ENCODE measurements at places on chromosomes 7 and 10. TPM values are rescaled to one million over a fixed set of nuclear protein-coding genes. Genes with fewer than 3 reads are reported as not detected.
A peak's percentile ranks its signal among the peaks of the same experiment; 100 is the strongest.

DNA sequence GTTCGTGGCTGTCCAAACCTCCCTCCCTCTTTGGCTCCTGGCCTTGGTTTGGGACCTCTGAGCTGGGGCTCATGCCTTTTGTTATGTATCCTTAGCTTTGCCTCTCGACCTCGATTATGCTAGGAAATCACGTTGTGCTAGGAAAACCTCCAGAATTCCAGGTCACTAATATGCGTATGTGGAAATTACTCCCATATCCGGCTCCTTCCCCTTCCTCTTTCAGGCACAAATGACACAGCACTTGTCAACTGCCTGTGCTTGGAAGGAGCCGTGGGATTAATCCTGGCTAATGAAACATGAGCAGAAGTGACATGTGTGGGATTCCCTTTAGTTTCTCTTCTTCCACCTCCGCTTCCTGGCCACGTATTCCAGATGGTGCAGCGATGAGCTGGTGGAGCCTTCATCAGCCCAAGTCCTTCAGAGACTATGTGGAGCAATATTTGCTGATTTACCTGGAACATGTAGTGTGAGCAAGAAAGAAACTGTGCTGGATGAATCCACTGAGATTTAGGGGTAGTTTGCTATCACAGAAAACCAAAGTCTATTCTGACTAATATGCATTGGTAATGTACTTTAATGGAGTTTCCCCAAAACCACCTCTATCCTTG is 149.2 kb downstream of the REEP3 start:
- DNase-seq, result no peak

DNA sequence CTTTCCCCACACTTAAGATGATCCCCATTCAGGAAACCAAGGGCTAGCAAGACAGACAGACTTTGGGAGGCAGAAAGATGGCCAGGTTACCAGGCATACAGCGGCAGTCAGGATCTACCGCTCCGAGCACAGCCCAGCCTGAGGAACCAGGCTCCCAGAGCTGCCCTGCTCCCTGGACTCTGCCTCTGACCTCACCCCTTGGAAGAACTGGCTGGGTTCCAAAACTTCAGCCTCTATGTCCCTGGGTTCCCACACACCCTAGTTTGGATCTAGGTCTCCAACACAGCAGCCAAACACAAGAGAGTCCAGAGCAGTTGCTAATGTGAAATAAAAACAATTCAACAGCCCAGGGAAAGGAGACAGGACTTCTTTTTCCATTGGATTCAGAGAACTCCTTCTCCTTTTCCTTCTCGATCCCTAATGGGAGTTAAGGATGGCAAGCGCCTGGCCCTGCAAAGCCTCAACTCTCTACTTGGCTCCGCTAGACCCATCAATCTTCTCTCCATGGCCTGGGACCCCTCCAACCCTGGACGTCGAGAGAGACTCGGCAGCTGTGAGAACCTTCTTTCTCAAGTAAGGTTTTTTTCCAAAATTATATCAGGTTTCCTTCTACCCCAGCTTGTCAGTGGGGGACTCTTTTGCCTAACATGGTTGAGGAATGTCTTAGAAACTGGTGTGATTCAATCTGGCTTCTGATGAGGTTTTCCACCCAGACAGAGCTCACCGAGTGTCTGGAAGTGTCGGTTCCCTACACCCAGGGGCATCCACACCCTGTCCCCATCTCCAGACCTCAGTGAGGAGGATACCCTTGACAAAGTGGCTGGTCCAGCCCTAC is 219.6 kb downstream of the KCNMA1 start:
- DNase-seq, result no peak

DNA sequence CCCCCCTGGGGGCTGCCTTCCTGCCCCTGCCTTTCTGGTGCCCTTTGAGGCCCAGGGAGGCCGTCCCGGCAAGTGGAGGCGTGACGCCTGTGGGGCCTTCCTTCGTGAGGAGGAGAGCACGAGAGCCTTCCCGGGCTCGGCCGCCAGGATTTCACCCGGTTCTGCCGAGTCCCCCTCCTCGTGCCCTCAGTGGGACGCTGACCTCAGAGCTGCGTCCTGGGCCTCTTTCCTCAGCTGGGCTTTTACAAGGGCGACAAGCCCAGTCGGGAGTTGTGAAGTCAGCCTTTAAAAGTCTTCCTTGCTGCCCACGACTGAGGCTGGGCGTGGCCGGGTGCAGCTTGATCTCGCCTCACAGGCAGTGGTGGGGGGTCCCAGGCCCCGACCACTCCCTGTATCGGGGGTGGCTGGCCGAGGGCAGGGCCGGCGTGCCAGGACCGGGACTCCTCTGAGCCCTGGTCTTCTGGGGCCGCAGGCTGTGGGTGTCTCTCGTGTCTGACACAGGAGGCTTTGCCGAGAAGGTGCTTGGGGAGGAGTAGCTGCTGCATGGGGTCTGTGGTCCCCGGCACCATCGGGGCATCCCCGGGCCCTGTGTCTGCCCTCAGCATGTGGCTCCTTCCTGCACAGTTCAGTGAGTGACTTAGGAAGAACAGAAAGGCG is 41.8 kb downstream of the FAM20C start:
- DNase-seq, result no peak

DNA sequence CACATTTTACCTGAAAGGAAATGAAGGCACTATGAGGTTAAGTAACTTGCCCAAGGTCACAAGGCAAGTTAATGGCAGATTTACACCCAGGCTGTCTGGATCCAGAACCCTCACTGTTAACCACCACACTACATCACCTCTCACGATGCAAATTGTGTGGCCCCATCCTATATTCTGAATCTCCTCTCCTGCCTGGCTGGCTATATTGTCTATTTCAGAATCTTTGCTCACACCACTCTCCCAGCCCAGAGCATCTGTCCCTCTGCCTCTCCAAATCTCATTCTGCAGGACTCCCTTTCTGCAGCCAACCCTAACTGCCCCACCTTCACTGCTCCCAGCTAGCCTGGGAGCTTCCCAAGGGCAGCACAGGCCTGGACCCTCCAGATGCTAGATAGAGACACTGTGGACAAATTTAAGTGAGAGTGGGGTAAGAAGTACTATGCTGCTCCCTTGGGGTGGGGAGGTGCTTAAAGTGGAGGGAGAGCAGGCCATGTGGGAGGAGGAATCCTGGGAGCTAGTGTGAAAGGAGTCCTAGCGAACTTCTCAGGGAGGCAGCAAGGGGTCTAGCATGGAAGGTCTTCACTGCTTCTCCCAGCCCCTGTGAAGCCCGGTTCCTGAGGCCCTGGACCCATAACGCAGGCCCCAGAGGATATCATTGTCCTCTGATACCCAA is 786 bp downstream of the CUEDC2 start:
- no peak for DNase-seq

- no peak for DNase-seq
These were observed 6.9 kb upstream of the CREB3L2 start for GRCh38 chr7:138008588-138009349.

DNA sequence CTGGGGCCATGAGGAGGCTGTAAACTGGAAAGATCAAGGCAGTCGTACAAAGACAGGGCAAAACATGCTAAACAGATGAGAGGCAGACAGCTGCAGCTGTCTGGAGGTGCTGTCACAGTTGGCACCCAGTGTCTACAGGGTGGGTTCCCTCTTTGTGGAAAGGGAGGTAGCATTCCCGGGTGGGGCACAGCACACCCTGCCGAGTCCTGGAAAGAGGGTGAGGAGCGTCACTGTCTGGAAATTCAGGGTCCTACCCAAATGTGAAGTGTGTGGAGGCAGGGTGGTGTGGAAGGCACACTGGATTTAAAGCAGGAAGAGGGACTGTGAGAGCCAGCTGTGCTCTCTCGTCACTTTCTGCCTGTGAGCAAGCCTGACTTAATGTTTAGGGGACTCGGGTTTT is 356.2 kb downstream of the SDK1 start:
- DNase-seq, result no peak

- no peak for DNase-seq
These were observed 27.4 kb downstream of the OGDHL start for GRCh38 chr10:49734676-49735075.

- no peak for DNase-seq
These were observed 104.7 kb upstream of the RAB11FIP2 start for GRCh38 chr10:118151461-118151860.

DNA sequence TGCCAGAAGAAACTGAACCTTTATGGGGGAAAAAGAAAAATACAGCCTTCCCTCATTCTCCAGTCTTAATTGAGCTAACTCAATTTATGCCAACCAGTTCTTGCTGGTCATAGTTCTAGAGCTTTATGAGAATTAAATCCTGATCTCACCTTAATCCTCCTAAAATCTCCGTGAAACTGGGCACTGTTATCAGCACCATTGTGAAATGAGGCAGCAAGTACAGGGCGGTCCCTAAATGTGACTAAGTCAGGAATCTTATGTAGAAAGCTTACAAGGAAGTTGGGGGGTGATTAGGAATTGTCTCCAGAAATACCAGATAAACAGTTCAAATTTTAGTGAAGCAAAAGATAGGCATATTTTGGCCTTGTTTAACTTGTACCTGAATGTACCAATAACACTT is 10.7 kb upstream of the INSYN2A start:
- DNase-seq, result no peak

- peak; percentile 53 for DNase-seq
These were observed 1.1 kb downstream of the RRP12 start for GRCh38 chr10:97399843-97400545.

DNA sequence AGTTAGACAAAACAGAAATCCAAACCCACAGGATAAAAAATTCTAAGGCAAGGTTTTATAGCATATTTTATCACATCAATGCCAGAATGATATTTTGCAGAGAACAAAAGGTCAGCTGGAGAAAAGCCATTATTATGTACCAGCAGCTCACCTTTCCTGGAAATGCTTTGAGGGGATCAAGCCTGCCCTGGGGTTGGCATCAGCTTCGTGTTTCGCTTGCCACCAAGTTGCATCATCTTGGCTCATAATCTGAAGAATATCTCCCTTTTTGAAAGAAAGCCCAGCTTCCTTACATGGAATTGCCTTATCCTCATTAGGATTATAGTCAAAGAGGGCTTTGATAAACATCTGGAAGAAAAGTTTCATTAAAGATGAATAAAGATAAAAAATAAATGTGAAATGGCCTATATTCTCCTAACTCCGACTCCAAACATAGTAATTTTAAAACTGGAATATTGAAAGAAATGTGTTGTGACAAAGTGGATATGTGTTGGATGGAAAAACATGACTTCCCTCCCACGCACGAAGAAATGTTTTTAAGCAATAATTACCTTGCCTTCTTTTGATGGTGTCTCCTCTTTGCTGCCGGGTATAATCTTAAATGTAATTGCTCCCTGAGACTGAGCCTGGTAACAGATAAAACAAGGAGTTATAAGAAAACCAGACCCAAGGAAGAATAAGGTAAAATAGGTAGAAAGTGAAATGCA is 121.3 kb upstream of the ODAD2 start:
- DNase-seq, result no peak

DNA sequence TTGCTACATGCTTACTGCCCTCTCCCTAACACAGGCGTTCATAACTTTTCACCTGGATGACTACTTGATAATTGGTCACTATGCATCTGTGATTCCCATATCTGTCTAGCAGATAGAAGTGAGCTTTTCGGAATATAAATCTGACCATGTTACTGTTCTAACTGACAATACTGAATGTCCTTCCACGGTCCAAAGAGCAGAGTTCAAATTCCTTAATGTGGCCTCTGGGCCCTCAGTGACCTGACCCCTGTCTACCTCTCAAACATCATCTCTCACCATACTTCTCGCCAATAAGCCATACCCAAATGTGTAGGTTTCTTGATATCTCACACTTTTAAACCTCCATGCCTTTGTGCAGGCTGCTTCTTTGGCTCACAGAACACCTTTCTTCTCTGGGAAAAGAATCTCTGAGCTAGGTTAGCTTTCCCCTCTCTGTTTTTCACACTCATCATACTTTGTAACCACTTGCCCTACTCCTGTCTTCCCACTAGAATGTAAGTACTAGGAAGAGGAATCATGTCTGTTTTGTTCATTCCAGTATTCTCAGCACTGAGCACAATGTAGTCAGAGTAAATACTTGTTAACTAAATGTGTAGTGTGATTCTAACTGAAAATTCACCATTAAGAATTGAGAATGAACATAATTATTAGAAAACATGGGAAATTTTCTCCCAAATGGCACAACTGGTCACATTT is 39.2 kb upstream of the LRRC17 start:
- no peak for DNase-seq

DNA sequence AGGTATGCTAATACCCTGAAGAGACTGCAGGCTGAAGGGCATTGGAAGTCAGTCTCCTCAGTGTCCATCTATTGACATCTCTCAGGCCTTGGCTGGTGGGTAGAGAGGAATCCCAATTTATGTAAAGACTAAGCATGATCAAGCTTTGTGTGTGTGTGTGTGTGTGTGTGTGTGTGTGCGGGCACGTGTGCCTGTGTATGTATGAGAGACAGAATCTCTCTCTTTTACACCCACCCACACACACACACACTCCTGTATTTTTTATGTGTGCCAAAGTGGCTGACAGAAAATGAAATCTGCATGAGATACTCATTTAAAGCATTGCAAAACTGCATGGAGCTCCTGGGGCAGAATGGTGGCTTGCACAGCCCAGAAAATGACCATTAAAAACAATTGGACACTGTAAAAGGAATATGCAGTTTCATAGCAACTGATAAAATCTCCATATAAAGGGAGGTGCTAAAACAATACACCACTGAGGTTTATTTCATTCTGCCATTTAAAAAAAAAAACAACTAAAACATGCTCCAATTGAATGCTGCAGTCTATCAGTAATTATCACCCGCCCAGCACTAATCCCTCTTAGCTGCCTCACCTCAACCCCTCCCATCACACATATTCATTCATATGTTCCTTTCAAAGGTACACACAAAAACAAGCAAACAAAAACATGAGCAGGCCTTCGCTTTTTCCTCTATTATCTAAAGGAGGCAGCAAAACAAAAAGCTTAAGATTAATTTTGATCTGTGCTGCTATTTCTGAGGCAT is 385.0 kb downstream of the KCNMA1 start:
- no peak for DNase-seq

- DNase-seq, result no peak
These were observed 25.1 kb downstream of the PRKAG2 start for GRCh38 chr7:151851782-151852181.

GRCh38 chr7:101631224-101631714 is 2.2 kb upstream of the MYL10 start:
- no peak for DNase-seq

DNA sequence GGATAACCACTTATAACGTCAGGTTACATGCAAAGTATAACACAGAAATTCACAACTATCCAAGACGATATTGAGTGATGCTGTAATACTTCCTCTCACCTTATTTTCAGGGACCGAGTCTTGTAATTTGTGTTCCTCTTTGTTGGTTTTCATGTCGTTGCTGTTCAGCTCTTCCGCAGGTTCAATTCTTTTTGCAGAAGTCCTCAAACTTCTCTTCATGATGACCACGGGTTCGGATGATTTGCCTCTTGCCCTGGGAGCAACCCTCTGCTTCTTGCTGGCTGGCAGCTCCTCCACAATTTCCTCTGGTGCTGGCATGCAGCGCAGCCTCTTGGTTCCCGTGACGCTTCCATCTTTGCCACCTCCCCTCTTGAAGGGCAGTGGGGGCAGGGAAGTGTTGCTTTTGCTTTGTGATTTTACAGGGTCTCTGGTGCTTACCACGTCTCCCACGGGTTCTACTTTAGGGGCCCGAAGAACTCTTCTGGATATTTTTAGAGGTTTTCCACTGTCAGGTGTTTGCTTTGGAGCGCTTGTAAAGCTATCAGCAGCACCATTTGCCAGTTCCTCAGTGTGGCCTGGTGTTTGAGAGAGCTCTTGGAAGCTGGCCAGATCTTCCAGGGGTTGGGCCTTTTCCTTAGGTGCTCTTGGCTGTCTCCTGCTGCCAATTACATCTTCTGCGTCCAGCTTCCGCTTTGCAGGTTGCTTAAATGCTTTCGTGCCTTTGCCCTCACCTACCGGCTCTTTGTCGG is 23.6 kb downstream of the MKI67 start:
- no peak for DNase-seq

The SPDYE2B gene
- total RNA-seq, result not detected

The SPDYE8 gene
- total RNA-seq, result not detected

The MARVELD1 gene
- total RNA-seq, result 1.8 TPM

The SPDYE9 gene
- total RNA-seq, result not detected

The CISD1 gene
- total RNA-seq, result 11.2 TPM

The CARD11 gene
- 0.31 TPM for total RNA-seq
